ENCODE measurements at places on chromosomes 5 and 9.

DNA sequence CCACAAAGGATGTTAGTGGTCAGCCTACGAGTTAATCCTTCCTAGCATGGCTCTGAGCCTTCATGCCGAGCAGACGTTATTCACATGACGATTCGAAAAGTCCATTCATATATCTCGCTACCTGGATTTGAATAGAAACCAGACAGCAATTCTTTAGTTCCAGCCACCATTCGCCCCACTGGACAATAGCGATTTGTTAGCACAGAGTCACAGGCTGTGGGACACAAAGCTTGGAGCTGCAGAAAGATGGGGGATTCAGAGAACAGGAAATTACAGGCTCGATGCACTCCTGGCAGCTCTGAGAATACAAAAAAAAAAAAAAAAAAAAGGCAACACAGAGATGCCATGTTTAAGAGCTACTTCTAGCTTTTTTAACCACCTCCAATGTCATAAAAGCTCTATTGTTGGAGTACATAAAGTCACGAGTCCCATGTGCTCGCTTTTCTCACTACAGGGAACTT lies 110.7 kb downstream of the NR6A1 start:
- DNase-seq = peak; percentile 9

DNA sequence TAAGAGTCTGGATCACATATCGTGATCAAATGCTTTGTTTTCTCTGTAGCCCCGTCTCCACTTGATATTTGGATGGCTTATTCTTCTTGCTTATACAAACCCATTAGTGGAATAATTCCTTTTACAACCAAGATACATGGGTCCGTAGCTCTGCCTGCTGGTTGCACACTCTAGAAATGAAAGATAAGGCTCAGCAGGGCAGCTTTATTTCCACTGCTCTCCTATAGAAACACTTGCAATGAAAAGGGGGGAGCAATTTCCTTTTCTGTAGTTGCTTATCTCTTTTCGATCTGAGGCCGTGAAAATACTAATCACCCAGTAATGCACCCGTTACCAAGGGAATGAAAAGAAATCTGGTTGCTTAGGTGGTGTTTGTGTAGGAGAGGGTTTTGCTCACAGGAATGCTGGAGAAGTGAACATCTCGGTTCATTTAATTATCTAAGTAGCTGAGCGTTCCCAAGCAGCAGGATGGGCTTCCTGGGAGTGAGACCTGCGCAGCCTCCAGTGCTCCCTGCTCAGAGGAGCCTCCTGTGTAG lies 131.7 kb downstream of the ADAMTS16 start:
- DNase-seq = peak; percentile 15

- peak; percentile 92 for DNase-seq
Measured at GRCh38 chr9:120925535-120926396, 830 bp downstream of the TRAF1 start.

DNA sequence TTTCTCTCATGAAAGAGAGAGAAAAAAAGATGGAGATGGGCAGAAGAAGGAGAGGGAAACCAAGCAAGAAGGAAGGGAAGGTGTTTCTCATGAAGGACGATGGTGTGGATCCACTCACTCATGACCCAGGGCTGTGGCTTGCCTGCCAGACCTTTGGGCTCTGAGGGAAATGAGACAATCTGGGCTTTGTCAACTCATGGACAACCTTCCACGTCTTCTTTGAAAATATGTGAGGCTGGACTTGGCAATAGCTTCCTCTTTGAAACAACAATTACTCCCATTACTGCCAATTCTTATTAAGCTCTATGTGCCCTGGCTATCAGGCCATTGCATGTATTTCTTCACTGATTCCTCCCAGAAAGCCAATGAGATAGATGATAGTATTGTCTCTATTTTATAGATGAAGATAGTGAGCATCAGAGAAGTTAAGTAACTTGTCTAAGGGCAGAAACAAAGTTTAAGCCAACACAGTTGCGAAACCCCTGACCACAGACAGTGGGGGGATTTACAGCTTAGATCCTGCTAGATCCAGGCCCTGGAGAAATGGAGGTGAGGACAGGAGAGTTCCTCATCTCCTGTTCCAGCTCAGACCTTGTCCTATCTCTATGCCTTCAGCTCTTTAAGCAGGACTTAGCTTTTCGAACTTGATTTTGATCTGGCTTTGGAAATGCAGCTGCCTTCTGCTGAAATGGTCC lies 132.4 kb downstream of the GCNT1 start:
- no peak for DNase-seq

GRCh38 chr9:27470291-27470856 lies 53.7 kb upstream of the IFNK start:
- DNase-seq = no peak

DNA sequence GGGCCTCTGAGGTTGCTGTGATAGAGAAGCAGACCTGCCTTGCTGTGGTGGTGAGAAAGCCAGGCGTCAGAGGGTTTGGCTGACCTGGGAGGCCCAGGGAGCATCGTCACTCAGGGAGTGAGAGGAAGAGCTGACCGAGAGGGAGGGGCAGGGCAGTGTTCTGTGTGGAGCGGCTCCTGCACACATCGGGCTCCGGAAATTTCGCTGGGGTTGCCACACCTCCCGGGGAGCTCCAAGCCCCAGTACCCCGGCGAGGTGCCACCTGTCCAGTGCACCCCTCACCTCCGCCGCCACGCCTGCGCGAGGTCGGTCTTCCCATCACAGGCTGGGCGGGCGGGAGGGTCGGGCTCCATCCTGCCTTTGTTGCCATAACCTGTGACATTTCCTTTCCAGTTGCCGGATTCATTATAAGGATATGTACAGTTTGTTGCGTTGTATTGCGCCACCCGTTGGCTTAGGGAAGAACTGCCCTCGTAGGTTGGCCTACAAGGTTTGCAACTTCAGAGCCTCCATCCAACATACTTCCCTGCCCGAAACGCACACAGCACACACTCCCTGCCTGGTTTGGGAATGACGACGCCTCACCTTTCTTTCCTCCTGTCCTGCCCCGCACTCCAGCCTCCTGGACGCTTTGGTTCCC lies 223.2 kb downstream of the CACNA1B start:
- no peak for DNase-seq

DNA sequence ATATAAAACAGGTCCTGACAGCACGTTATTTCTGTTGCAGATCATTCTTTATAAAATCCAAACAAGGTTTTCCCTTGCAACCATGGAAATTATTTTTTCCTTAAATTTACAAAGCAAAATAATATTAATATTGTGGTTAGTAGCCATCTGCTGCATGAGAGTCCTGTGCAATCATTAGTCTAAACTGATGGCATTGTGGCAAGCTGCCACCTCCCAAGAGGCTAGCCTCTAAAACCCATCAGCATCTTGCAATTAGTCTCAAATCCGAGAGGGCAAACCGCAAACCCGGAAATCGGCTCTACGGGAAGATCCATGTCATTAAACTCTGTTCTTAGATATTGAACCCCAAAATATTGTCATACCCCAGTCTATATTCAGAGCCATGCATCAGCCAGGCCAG lies 11.3 kb upstream of the CDH6 start:
- DNase-seq = no peak

DNA sequence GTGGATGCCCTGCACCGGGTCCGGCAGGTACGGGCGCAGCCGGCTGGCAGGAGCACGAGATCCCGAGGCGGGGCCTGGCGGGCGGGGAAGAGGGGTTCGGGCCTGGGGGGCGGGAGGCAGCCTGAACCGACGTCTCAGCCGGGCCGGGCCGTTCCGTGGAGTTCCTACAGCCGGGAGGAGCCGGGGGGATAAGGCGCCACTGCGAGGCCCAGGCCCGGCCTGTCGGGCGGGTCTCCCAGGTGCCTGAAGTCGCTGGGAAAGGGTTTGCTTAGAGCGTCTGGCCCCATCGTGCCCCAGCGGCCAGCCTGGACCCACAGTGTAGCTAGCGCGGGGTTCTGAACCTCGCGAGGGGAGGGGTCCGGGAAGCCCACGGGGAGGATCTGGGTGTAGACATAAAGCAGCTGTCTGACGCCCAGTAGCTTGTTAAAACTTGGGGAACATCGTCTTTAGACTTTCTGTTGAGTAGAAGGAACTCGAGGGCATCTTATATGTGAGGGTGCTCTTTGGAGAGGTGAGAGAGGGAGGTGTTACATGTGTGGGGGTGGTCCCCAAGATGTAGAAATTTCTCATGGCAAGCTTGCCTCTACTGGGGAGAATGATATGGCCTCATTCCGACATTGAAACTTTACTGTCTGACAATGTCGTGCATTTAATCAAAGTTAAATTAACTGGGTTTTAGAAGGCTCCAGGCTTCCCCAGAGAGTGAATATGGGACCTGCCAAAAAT lies 524 bp downstream of the FUBP3 start:
- DNase-seq = no peak

DNA sequence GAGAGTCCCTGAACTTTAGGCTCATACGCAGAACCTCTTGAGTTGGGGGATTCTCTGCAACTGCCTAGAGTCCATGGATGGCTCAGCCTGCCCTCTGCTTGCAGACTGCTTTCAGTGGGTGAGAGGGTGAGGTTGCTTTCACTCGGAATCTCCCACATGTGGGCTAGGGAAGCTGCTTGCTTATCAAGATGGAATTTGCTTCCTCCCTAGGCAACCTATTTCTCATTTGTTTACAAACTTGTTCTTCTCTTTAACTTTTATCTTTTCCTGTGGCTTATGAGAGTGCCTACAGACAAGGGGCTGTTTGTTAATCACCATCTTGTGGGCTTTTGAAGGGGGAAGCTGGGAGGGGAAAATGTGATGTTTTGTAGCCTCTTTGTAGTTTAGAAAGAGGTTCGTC lies 10.0 kb downstream of the TLE4 start:
- peak; percentile 91 for DNase-seq

DNA sequence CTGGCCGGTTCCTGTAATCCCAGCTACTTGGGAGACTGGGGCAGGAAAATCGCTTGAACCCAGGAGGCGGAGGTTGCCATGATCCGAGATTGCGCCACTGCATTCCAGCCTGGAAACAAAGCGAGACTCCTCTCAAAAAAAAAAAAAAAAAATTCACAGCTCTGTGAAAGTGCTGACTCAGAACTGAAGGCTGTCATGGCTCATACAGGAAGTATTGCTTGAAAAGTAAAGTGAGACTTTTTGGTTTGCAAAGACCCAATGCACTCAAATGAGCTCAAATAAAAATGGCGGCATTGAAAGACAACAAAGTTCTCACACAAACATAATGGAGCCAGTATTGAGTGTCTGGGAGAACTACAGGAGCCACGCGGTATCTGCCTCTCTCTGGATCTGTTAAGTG lies 202.1 kb downstream of the FBXL7 start:
- DNase-seq = peak; percentile 8

DNA sequence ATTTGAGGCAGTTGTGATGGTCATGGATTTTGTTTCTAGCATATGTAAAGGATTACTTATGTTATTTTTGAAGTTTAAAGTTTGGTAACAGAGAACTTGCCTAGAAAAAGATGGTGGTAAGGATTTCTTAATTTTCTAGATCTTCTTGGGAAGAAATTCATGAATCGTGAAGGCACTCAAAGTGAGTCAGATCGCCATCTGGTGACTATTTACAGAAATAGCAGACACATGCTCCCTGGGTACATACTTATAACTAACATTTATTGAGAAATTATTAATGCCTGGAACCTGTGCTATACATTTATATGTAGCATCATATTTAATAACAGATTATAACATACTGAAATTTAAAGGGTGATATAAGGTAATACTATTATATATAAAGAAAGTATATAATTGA lies 299.7 kb downstream of the IZUMO3 start:
- DNase-seq = peak; percentile 4

DNA sequence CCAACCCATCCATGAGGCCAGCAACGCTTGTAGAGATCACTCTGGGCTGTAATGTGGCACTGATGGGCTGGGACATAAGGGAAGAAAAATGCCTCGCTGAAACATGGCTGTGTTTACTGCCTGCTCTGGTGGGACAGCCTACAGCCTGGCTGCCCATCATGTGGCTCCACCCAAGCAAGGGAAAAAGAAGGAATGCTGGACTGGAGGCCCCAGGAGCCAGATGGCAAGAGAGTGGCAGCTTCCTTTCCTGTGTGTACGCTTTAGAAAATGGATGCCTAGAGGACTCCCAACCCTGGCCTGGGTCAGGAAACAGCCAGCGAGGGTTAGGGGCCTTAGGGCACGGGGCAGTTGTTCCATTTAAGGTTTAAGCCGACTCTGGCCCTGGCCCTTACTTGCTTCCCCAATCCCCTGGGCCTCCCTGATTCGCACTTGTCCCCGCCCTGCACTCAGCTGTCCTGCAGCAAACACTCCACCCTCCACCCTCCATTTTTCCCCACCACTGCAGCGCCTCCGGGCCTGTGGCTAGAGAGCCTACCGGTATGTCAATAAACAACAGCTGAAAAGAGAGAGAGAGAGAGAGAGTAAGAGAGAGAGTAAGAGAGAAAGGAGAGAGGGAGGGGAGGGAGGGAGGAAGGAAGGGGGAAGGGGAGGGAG lies 819.4 kb downstream of the SEMA5A start:
- no peak for DNase-seq

- DNase-seq = no peak
Measured at GRCh38 chr5:168513861-168514428, 15.2 kb upstream of the FBLL1 start.

DNA sequence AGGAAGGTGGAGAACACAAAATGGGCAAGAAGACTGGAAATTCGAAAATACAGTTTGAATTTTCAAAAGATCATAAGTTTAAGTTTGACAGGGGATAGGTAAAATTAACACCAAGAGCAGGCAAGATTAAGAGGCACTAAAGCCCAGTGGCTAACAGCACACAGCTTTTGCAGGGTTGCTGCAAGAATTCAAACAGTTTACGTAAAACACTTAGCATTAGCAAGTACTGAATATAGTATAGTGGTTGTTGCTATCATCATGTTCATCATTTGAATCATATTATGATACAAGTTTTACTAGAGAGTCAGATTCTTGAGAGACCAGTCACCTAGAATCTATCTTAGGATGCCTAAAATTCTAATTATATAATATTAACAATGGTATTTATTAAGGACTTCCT lies 61.2 kb upstream of the IFNK start:
- no peak for DNase-seq

DNA sequence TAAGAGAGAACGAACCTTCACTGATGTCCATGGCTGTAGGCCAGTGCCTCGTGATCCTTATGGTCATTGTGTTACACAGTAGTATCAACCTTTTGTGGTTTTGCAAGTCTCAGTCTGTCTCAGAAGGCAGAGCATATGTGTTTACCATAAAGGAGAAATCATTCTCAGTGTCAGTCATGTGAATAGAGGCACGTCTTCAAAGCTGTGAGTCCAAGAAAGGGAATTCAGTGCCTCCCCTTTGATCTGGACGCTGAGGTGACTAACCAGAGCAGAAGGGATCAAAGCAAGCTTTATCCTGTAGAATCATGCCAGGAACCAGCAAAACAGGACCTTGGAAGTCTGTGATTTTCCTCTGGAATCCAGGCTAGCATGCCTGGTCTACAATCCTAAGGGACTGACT lies 433.9 kb downstream of the DNAH5 start:
- no peak for DNase-seq

DNA sequence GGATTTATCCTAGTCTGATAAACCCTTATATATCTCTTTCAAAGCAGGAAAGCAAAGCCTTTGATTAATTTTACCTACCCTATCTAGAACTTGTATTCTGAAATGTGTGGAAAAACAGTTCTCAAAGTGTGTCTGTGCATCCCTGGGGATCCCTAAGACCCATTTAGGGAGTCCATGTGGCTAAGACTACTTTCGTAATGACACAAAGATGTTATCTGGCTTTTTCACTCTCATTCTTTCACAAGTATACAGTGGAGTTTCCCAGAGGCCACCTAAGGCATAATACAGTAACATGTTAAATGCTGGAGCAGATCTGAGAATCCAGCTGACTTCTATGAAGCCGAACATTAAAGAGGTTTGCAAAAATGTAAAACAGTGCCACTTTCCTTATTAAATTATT lies 54.3 kb upstream of the TNFSF15 start:
- DNase-seq = no peak
